Left renal cortex interstitium (tissue), 4 donors: ENCODE measurements at places on chromosomes 7 and 10.

DNA sequence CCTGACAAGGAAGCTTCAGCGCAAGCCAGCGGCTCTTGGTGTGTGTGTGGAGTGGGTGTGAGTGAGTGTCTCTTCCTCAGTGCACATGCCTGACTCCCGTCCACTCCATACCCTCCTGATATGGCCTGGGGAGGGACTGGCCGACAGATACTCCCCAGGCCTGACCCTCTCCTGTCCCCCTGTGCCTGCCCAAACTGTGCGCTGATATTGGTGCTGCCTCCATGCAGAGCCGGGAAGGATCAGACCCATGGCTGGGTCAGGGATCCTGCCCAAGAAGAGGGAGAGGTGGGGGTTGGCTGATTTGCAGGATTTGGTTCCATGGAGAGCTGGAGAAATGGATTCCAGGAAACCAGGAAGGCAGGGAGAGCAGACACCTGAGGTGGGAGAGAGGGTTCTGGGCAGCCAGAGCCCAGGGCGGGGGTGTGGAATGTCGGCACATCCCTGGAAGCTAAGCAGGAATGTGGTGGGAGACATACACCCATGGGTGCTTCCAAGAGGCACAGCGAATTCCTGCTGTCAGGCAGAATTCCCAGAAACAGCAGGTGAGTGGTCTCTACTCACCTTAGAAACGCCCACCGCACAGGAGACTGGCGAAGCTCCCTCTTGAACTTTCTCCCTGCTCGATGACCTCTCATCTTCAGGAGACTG, 6.3 kb downstream of the CALML5 start:
- DNase-seq: no peak

GRCh38 chr10:121240556-121240955, 357.7 kb downstream of the FGFR2 start:
- DNase-seq: no peak

GRCh38 chr10:62619413-62619738, 185.1 kb upstream of the ADO start:
- no peak for DNase-seq

DNA sequence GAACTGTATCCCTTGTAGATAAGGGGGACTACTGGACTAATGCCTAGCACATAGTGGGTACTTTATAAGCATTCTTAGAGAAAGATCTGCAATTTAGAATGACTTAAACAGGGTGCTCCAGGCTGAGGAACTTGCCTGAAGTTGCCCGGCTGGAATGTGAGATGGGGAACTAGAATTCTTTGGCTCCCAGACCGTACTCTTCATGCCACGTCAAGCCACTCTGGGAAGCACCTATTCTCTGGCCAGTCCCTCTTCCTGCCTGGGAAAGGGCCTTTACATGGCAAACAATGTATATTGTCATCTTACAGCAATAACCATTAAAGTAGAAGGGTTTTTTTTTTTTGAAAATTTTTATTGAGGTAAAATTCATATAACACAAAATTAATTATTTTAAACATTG, 34.5 kb downstream of the ATXN7L1 start:
- DNase-seq: no peak

GRCh38 chr10:76138286-76138685, 706.9 kb downstream of the LRMDA start:
- DNase-seq: no peak

- peak; percentile 24 for DNase-seq
These were observed 32.4 kb upstream of the MTPN start for GRCh38 chr7:136009488-136010079.

DNA sequence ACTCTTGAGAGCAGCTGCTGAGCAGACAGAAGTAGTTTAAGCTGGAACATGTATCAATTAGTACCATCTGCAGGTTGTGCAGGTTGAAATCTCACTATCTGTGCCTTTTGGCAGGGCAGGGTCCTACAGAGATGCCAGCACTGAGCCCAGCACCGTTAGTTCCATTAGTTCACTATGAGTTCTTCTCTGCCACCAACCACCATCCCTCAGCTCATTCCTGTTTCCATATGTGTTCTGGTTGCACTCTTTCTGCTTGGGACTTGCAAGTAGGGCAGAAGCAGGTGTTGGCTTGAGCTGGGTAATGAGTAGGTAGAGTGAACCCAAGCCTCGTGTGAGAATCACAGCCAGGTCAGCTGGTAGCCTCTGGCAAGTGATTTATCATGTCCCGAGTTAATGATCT, 2.8 kb downstream of the SMO start:
- DNase-seq: no peak

DNA sequence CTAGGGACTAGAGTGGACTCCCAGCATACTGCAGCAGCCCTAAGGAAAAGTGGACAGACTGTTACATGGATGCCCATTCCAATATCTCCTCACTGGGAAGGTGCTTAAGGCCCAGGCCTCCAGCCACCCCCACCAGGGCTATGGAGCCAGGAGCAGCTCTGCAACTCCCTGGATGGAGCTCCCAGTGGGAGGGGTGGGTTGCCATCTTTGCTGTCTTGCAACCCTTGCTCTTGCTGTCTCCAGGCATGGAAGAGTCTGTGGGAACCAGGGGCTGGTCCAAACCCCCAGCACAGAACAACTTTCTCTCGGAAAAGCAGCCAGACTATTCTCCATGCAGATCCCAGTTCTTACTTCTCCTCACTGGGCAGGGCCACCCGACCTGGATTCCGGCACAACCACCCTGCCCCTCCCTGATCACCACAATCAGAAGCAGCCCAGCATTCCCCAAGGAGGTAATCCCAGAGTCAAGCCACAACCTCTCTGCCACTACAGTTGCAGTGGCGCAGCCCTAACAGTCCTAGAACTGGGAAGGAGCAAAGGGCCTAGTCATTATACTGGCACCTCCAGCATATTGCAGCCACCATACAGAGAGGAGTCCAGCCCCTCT, 41.8 kb upstream of the ZNF488 start:
- no peak for DNase-seq

DNA sequence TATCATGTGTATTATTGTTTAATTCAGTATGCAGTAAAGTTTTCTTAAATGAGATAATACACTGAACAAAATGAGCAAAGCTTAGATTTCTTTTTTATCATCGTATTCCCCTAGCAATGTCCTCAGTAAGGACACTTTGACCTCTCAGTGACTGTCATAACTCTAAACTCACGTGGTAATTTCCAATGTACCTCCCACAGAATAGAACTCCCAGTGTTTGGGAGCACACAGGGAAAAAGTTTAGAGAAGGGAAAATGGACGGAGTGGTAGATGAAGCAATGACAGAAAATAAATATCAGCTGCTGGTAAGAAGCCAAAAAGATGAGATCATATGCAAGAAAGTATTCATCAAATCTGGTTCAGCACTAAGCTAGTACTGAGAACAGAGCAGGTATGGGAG, 758.6 kb upstream of the KCND2 start:
- no peak for DNase-seq

- DNase-seq: no peak
These were observed 83.5 kb upstream of the FZD1 start for GRCh38 chr7:91180746-91181145.

DNA sequence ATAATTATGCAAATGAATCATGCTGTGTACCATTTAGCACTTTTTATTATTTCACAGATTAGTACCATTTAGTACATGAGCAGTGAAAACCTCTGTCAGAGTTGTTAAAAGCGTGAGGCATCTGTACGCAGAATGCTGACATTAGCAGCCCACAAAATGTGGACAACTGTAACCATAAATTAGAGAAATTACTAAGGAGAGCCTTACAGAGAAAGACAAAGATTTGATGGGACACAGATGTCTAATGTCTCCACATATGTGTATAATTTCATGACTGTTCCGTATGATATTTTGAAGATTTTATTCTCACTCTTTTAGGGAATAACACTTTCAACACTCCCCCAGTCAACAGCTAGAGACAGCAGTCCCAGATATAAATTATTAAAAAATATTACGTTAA, 414.0 kb upstream of the ANKRD30A start:
- no peak for DNase-seq

DNA sequence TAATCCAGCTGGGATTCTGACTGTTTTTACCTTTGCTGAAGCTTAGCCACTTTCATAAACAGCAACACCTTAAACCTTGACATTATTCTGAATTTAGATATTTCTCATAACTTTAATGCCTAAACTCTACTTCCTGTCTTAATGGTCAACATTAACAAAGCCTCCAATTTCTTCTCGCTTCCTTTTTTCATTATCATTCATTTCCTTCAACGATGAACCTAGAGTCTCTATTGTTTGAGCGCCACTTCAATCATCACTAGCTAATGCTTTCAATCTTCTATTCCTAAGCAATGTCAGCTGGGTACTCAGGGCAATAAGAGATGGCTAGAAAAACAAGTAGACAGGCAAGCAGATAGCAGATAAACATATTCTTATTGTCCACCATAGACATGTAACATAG, 96.6 kb upstream of the TMEM196 start:
- no peak for DNase-seq

GRCh38 chr10:113572520-113573290, 19.9 kb downstream of the HABP2 start:
- no peak for DNase-seq

- DNase-seq: no peak
These were observed 111.2 kb downstream of the AOAH start for GRCh38 chr7:36613031-36613614.

- DNase-seq: no peak
These were observed 27.4 kb downstream of the MINPP1 start for GRCh38 chr10:87531908-87532622.

- no peak for DNase-seq
These were observed 849.7 kb downstream of the GRM8 start for GRCh38 chr7:126403040-126403439.

- DNase-seq: no peak
These were observed 55.3 kb upstream of the NCAPG2 start for GRCh38 chr7:158759749-158760444.

DNA sequence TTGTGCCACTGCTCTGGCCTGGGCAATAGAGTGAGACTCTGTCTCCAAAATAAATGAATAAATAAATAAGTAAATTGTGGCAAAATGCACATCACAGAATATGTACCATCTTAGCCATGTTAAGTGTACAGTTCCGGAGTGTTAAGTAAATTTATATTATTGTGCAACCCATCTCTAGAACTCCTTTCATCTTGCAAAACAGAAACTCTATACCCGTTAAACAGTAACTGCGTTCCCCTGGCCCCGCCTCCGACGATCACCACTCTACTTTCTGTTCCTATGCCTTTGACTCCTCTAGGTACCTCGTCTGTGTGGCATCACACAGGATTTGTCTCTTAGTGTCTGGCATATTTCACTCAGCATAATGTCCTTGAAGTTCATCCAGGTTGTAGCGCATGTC, 356.4 kb upstream of the FOXK1 start:
- no peak for DNase-seq

DNA sequence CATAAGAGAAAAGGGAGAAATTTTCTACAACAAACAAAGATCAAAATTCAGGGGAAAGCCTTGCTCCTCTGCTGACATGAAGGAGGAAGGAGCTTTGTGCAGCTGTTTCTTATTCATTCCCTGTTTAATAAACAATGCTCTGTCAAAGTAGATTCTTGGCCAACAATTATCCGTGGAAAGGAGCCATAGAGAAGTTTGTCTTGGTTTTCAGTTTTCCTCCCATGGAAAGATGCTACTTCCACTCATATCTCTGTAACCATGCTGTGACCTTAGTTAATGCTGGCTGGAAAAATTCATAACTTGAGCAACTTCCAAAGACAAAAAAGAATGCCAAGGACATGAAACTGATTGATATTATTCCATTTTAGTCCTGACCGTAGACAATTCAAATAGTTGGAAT, 8.1 kb downstream of the DDC start:
- no peak for DNase-seq

GRCh38 chr7:149171892-149172533, 23.3 kb upstream of the ZNF282 start:
- DNase-seq: no peak

DNA sequence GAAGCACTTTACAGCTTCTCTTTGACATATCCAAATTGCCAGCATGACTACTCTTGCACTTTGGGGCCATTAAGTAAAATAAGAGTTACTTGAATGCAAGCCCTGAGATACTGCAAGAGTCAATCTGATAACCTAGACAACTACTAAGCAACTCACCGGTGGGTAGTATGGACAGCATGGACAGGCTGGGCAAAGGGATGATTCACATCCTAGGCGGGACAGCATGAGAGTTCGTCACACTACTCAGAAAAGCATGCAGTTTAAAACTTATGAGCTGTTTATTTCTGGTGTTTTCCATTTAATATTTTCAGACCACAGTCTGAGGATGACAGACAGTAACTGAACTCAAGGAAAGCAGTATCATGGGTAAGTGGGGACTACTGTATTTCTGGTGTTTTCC, 84.0 kb downstream of the ORC5 start:
- DNase-seq: no peak

GRCh38 chr10:78313636-78314035, 280.0 kb downstream of the RPS24 start:
- no peak for DNase-seq

DNA sequence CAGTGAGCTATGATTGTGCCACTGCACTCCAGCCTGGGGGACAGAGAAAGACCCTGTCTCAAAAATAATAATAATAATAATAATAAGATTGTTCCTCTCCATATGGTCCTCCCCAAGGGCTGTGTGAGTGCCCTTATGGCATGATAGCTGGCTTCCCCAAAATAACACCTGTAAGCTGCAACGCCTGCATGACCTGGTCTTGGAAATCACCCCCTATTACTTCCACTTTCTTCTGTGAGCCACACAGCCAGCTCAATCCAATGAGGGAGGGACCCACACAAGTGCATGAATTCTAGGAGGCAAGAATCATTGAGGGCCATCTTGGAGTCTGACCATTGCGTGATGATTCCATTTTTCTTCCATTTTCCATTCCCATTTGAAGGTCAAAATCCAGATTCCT, 82.7 kb upstream of the CALN1 start:
- DNase-seq: no peak

DNA sequence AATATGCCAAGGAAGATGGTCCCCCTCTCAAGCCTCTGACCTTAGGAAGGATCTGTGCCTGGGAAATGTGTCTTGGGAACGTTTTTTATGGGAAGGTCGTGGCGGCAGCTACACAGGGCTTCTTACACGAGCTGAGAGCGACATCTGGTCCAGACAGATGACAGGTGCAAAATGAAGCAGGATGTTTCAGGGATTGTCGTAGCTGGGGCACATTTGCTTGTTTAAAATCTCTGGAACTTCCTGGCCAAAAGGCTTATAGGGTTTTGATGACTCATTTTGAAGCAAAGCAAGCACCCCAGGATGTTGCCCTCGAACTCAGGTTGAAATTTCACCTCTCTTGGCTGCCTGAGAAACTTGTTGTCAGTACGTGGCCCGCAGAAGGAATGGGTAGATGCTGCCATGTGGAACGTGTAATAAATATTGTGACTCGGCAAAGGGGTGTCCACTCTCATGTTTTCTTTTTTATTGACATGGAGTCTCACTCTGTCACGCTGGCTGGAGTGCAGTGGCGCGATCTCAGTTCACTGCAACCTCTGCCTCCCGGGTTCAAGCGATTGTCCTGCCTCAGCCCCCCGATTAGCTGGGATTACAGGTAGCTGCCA, 117.5 kb downstream of the CAMK1D start:
- no peak for DNase-seq

DNA sequence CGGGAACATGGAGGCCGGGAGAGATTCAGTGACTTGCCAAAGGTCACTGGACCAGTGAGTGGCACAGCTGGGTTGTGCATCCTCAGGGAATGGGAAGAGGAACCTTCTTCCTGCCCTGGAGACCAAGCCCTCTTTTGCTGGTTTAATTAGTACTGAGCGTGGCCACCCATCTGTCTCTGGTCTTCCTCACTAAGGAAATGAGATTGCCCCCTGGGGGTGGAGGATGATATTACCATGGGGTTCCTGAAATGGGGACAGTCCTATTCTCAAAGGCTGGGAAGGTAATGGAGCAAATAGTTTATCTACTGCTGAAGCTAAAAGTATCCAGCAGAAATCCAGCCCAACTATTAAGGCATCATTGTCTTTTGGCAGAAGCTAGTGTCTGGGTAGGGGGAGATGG, 98.6 kb upstream of the FGFR2 start:
- no peak for DNase-seq
